Skeletal muscle tissue (tissue), 5 donors: ENCODE measurements at places on chromosomes 5 and 9. TPM values are rescaled to one million over a fixed set of nuclear protein-coding genes. Genes with fewer than 3 reads are reported as not detected.

The ISCA1 gene
- 30.3 TPM for total RNA-seq

The PPP3R2 gene
- total RNA-seq = not detected

The ARID3C gene
- total RNA-seq = not detected

The OGN gene
- 153 TPM for total RNA-seq

The PCDHB8 gene
- total RNA-seq = 1.6 TPM

The OR1J4 gene
- not detected for total RNA-seq

The ERAP2 gene
- 20.9 TPM for total RNA-seq

The EDIL3 gene
- 14.1 TPM for total RNA-seq

The PCDHA10 gene
- total RNA-seq = under 0.01 TPM

The LCP2 gene
- 6.8 TPM for total RNA-seq

The SEMA6A gene
- 43.8 TPM for total RNA-seq

The RNF130 gene
- 19.8 TPM for total RNA-seq

The BARHL1 gene
- not detected for total RNA-seq

The PTGS1 gene
- total RNA-seq = 2.6 TPM

The LPAR1 gene
- total RNA-seq = 45.9 TPM

The CDKN2A gene
- not detected for total RNA-seq

The FOXD4 gene
- total RNA-seq = 0.52 TPM

The TRIM23 gene
- total RNA-seq = 25.6 TPM

The HAND1 gene
- total RNA-seq = not detected

The PFN3 gene
- not detected for total RNA-seq

The ARHGEF37 gene
- 2.1 TPM for total RNA-seq

The CCDC171 gene
- 5.7 TPM for total RNA-seq

The PHYHD1 gene
- total RNA-seq = 17.7 TPM

The PLAC8L1 gene
- not detected for total RNA-seq

The GKAP1 gene
- 8.4 TPM for total RNA-seq

The TMEM171 gene
- not detected for total RNA-seq

The TAF11L5 gene
- total RNA-seq = not detected

The MACIR gene
- 10.4 TPM for total RNA-seq

The KIF3A gene
- total RNA-seq = 6.3 TPM

The OBP2A gene
- not detected for total RNA-seq

The OR1Q1 gene
- not detected for total RNA-seq

The HSPB3 gene
- total RNA-seq = 151 TPM

The IFNK gene
- not detected for total RNA-seq

The NMUR2 gene
- total RNA-seq = not detected

The NR4A3 gene
- total RNA-seq = 2.1 TPM

The RORB gene
- total RNA-seq = under 0.01 TPM

The ANKRD18B gene
- total RNA-seq = not detected

The CAMK2A gene
- total RNA-seq = 45.9 TPM

The LCN6 gene
- not detected for total RNA-seq

The GRHPR gene
- 99.2 TPM for total RNA-seq

The PCA3 gene
- not detected for total RNA-seq

The TEK gene
- 23.0 TPM for total RNA-seq

The ZDHHC11B gene
- total RNA-seq = 1.0 TPM

The SPATA31C2 gene
- not detected for total RNA-seq
